ENCODE measurements at places on chromosomes 13 and 19. TPM values are rescaled to one million over a fixed set of nuclear protein-coding genes. Genes with fewer than 3 reads are reported as not detected.

DNA sequence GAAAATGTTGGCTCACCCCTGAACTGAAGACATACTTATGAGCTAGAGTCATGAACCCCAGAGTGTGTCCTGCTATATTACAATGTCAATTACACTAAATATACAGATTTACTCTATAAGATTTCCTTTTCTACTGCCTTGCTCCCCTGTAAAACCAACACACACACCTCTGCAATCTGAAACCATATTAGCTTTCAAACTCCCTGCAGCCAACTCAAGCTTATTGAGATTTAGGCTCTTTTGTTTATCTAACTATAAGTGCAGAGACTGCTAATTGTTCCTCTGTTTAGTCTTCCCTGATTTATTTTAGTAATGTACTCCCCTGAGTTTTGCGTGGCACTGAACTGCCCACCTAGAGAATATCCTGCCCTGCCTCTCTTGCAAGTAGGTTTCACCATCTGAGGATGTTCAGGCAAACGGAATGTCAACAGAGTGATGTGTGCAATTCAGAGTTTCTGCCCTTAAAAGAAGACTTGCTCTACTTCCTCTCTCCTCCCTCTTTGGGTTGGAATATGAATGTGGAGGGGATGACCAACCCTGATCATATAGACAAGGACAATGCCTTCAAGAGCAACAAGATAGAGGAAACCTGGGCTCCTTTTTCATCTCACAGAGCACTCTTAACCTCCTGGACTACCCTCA is 22.3 kb downstream of the FAM216B start:
- DNase-seq, result no peak

GRCh38 chr19:4501691-4502090 is 16.6 kb downstream of the PLIN4 start:
- DNase-seq, result no peak

- no peak for DNase-seq
Observed at GRCh38 chr13:109862627-109863026, 76.2 kb upstream of the IRS2 start.

GRCh38 chr19:17347877-17348276 is 10.5 kb downstream of the GTPBP3 start:
- DNase-seq, result no peak

DNA sequence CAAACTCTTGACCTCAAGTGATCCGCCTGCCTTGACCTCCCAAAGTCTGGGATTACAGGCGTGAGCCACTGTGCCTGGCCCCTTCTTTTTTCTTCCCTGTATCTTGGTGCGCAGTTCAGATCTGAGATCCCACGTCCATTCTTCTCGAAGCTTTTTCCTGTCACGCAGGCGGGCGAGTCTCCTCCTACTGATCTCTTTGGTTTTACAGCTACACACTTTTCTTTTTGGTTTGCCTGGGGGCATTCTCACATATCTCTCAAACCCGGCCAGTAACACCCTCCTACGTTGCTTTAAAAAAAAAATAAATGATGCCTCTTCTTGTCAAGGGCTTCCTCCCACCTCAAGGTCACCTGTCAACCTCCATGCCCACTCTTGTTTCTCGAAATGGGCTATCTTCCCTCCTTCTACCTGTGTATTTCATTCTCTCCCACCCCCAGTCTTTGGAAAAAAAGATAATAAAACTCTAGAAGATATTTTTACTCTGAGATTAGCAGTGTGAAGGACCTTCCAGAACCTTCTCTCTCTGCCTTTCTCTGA is 12.1 kb downstream of the TMPRSS9 start:
- no peak for DNase-seq

DNA sequence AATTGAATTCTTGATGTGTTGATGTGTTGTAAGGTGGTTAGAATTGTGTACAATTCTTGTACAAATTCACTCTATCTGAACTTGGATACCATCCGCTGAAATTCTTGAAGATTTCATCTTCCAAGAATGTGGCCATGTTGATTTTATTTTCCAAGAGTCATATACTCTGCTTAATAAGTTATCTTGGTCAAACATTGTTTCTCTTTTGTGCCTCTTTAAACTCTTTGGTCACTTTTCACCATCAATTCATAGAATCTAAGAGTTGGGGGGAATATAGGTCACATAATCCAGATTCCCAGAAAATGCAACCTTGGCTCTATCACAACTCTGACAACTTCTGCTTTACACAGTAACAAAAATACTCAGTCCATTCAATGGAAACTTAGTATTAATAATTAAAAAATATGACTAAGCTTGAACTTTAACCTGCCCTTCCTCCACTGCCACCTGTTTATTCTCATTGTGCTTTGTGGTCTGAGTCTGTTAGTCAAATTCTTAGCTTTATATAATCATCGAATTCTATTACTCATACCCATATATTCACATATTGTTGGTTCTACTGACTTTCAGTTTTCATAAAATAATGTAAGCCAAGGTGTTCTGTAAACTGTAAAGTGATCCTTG is 373.2 kb downstream of the LMO7 start:
- no peak for DNase-seq

- DNase-seq, result no peak
Observed at GRCh38 chr13:46213242-46213641, 1.5 kb downstream of the LRRC63 start.

Gene CGB3
- total RNA-seq, result not detected

Gene STAP2
- total RNA-seq, result 2.6 TPM

Gene RGS9BP
- 0.15 TPM for total RNA-seq

Gene ERVV-1
- total RNA-seq, result not detected

Gene ACP7
- total RNA-seq, result 0.32 TPM

Gene BCAM
- 2.3 TPM for total RNA-seq

Gene TUBA3C
- total RNA-seq, result not detected
